ENCODE measurements at places on chromosomes 4 and X.

DNA sequence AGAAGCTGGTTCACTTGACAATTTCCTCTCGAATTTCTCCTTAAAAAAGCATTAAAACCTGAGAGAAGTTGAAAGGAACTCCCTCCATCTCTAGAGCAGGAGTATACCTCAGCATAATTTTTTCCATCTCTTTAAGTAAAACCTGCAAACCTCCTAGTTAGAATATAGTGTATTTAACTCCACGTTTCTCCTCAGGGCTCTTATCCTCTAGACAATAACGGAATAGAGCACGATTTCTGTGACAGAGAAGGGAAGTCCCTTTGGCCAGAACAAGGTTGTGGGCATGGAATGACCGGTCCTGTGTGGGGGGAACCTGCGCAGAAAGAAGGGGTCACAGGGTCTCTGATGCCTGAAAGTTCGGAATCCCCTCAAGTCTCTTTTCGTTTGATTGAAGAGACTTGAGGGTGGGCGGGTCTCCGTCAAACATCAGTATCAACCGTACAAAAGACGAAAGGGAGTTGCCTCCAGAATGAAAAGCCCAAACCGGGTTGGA lies 697 bp downstream of the ZNF280C start:
- DNase-seq: no peak

GRCh38 chrX:154349359-154349935 lies 25.0 kb downstream of the FLNA start:
- DNase-seq: no peak

- no peak for DNase-seq
Measured at GRCh38 chr4:145680902-145681301, 956 bp downstream of the C4orf51 start.

GRCh38 chr4:120724656-120725055 lies 197.9 kb downstream of the PRDM5 start:
- no peak for DNase-seq

DNA sequence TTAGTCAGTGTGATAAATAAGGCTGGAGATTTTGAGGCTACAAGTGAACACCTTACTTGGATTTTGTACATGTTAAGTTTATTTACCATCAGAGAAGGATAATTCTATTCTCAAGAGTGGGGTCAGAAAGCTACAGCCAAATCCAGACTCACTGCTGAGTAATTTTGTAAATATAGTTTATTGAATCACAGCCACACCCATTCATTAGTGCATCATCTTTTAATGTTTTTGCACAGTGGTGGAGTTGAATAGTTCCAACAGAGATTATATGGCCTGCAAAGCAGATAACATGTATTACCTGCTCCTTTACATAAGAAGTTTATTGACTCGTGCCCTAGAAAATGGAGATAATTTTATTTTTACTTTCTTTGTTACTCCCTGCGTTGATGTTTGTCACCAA lies 60.4 kb downstream of the PCDH18 start:
- no peak for DNase-seq

GRCh38 chr4:86718152-86718551 lies 124.0 kb downstream of the PTPN13 start:
- no peak for DNase-seq

- DNase-seq: no peak
Measured at GRCh38 chrX:17668929-17669328, 68.4 kb upstream of the SCML1 start.

- no peak for DNase-seq
Measured at GRCh38 chr4:1208970-1209704, 36.8 kb upstream of the SPON2 start.

GRCh38 chr4:186727169-186727976 lies 3.7 kb upstream of the FAT1 start:
- no peak for DNase-seq
